ENCODE measurements at places on chromosomes 16 and 17. TPM values are rescaled to one million over a fixed set of nuclear protein-coding genes. Genes with fewer than 3 reads are reported as not detected.

DNA sequence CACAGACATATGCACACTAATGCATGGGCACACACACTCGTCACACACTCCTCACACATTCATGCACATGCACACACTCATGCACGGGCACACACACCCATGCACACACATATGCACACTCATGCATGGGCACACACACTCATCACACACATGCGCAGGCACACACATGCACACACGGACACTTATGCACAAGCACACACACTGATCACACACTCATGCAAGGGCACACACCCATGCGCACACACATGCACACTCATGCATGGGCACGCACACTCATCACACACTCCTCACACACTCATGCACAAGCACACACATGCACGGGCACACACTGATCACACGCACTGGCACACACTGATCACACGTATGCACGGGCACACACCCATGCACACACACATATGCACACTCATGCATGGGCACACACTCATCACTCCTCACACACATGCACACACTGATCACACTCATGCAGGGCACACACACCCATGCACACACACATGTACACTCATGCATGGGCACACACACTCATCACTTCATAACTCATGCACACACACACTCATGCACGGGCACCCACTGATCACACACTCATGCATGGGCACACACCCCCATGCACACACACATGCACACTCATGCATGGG, 16.1 kb downstream of the ADGRG1 start:
- no peak overlapping the region for H3K4me3 ChIP-seq
- peak overlapping the region; percentile 86 for H3K27ac ChIP-seq
- no peaks in the 10 kb centered on the region for H3K36me3 ChIP-seq
- H3K4me1 ChIP-seq = peaks cover 56% of the 10 kb centered on the region
- H3K27me3 ChIP-seq = no peaks in the 10 kb centered on the region
- no peak for DNase-seq

- H3K27me3 ChIP-seq = no peaks in the 10 kb centered on the region
- H3K4me1 ChIP-seq = peaks cover 20% of the 10 kb centered on the region
- H3K4me3 ChIP-seq = peak within 1 kb of the TSS; percentile 83
- H3K27ac ChIP-seq = peak within 1 kb of the TSS; percentile 85
- DNase-seq = peak; percentile 93
Measured at GRCh38 chr17:70168977-70169708, at the start of gene KCNJ2. KCNJ2 (plus strand) TSS chr17:70169532; CDS start chr17:70175040, 5,508 bp downstream.

- no peaks in the 10 kb centered on the region for H3K27me3 ChIP-seq
- peak; percentile 83 for DNase-seq
- H3K4me3 ChIP-seq = peak overlapping the region; percentile 21
- peaks cover 2% of the 10 kb centered on the region for H3K36me3 ChIP-seq
Measured at GRCh38 chr16:87487361-87487924, 5.4 kb downstream of the ZCCHC14 start.

The KIF2B gene
- total RNA-seq = not detected

DNA sequence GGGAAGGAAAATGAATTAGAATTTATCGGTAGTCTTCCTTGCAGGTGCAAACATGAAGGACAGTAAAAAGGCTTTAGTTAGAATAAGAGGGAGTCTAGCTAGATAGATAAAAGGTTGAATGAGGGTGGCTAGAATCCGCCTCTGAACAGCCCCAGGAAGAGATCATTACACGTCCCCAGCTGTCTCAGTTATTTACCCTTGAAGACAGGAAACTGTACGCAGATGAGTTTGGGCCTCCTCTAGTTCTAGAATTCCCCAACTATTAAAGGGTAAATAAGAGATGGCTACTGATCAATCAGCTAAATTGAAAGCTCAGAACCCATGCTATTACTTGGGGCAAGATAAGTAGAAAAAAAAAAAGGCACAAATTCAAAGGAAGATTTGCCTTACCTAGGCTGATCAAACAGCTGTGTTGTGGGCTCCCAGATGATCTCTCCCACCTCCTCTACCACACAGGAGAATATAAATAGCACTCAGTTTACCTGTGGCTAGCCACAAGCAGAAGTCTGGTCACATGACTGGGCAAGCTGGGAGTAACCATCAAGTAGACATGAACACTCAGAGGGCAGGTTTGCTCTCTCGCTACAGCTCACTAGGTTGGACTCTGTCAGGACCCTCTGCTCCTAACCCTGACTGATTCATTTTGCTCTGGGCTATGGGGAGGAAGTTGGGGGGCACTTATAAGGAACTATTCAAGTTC, 17.0 kb downstream of the FAM117A start:
- no peak for DNase-seq
- H3K4me3 ChIP-seq = no peak overlapping the region
- H3K27ac ChIP-seq = peak overlapping the region; percentile 59
- no peaks in the 10 kb centered on the region for H3K27me3 ChIP-seq

DNA sequence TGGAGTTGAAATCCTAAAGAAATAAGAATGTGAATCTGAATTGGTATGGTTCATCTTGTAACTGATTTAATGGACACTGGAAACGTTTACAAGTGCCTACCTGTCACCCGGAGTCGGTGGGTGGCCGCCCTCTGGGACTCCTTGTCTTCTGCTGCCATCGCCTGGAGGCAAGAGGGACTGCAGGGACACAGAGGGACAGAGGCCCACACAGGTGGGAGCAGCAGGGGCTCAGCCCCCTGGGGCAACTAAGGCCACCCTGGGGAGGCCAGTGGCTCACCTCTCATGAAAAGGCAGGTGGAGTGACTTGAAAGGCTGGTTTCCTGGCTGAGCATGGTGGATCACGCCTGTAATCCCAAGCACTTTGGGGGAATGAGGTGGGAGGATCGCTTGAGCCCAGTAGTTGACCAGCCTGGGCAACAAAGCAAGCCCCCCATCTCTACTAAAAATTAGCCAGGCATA, 23.2 kb downstream of the TMEM92 start:
- DNase-seq = peak; percentile 86
- H3K36me3 ChIP-seq = no peaks in the 10 kb centered on the region
- H3K27ac ChIP-seq = no peak overlapping the region

The ZNF778 gene
- 15.1 TPM for total RNA-seq

DNA sequence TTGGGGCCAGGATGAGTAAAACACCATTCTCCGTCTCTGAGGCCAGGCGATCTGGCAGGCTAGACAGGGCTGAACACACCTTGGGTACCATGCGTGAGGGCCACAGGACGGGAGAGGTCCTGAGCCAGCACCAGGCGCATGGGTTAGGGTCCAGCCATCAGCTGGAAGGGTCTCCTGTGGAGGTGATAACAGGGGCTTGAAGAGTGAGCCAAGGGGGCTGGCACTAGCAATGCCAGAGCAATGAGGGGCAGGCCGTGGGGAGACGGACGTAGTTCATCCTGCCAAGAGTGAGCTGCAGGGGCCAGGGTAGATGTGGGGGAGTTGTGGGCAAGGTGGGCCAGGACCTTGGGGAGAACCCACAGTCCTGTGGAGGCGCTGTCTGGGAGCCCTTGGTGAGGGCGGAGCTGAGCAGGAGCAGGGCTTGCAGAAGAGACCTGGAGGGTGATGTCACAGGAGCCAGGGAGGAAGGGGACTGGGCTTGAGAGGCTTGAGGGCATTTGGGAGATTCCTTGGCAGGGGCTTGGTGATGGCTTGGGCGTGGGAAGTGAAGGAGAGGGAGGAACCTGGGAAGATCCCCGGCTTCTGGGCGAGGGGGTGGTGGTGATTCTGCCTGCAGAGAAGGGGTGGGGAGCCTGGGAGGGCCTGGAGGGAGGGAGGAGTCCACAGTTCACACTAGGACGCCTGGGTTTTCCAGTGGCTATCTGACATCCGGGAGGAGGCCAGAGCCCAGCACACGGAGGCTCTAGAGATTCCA, 6.3 kb upstream of the NPTX1 start:
- H3K27me3 ChIP-seq = peaks cover 48% of the 10 kb centered on the region
- H3K36me3 ChIP-seq = no peaks in the 10 kb centered on the region

The CDYL2 gene
- 9.1 TPM for total RNA-seq

DNA sequence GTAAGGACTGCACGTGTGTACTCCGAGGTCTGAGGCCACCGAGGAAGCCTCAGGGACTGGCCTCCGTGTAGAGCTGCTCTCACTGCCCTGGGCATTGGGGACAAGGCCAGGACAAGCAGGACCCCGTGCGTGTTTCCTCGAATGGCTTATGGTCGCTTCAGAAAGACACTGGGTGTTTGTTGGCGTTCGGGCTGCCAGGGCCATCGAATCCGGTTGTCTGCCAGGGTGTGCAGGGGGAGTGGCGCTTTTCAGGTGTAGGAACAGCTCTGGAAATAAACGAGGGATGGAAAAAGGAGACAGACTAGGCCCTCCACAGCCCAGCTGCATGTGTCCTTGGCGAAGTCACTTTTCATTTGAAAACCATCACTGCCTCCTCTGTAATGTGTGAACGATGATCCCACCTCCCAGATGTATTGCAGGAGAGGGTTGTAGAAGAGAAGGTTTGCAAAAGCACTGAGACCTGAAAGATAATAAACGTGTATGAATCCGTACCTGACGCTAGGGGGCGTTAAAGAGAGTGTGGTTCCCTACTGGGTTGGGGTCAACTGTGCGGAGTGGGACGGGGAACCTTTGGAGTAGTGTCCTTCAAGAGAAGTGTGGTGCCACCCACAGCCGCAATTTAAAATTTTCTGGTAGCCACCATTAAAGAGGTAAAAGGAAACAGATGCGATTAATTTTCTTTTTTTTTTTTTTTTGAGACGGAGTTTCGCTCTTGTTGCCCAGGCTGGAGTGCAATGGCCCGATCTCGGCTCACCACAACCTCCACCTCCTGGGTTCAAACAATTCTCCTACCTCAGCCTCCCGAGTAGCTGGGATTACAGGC, 2.1 kb upstream of the ZSCAN10 start:
- DNase-seq = no peak
- H3K36me3 ChIP-seq = no peaks in the 10 kb centered on the region
- H3K4me1 ChIP-seq = peaks cover 25% of the 10 kb centered on the region
- peak overlapping the region; percentile 74 for H3K27ac ChIP-seq
- no peaks in the 10 kb centered on the region for H3K27me3 ChIP-seq

GRCh38 chr17:75917141-75917916, 12.6 kb upstream of the MRPL38 start:
- H3K36me3 ChIP-seq = peaks cover 21% of the 10 kb centered on the region
- DNase-seq = no peak
- no peak overlapping the region for H3K4me3 ChIP-seq
- no peaks in the 10 kb centered on the region for H3K4me1 ChIP-seq

The PYDC1 gene
- not detected for total RNA-seq

- no peaks in the 10 kb centered on the region for H3K36me3 ChIP-seq
- peaks cover 48% of the 10 kb centered on the region for H3K4me1 ChIP-seq
- H3K27ac ChIP-seq = peak overlapping the region; percentile 94
- peak; percentile 74 for DNase-seq
- H3K27me3 ChIP-seq = no peaks in the 10 kb centered on the region
Measured at GRCh38 chr17:57085448-57086068, 512 bp downstream of the AKAP1 start.

GRCh38 chr17:51322390-51323029, 62.2 kb downstream of the UTP18 start:
- H3K4me1 ChIP-seq = no peaks in the 10 kb centered on the region
- no peak for DNase-seq
- no peak overlapping the region for H3K27ac ChIP-seq
- no peaks in the 10 kb centered on the region for H3K27me3 ChIP-seq
- no peaks in the 10 kb centered on the region for H3K36me3 ChIP-seq

GRCh38 chr17:47131761-47132160, 57.3 kb downstream of the CDC27 start:
- no peak overlapping the region for H3K4me3 ChIP-seq
- no peaks in the 10 kb centered on the region for H3K4me1 ChIP-seq
- H3K27me3 ChIP-seq = no peaks in the 10 kb centered on the region
- no peak overlapping the region for H3K27ac ChIP-seq

DNA sequence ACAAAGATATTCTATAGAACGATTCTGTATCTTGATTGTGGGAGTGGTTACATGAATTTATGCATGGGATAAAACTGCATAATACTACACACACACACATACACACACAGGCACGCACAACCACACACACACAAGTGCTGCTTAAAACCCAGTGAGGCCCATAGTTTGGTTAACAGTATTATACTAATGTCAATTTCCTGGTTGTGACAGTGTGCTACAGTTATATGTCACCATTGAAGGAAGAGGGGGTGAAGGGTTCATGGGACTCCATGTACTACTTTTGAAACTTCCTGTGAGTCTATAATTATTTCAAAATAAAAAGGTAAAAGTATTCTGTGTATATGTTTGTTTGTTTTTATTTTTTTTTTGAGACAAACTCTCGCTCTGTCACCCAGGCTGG, 8.1 kb downstream of the ZC3H7A start:
- no peak for DNase-seq
- no peaks in the 10 kb centered on the region for H3K36me3 ChIP-seq
- H3K27ac ChIP-seq = peak overlapping the region; percentile 42
- no peak overlapping the region for H3K4me3 ChIP-seq
- no peaks in the 10 kb centered on the region for H3K27me3 ChIP-seq

DNA sequence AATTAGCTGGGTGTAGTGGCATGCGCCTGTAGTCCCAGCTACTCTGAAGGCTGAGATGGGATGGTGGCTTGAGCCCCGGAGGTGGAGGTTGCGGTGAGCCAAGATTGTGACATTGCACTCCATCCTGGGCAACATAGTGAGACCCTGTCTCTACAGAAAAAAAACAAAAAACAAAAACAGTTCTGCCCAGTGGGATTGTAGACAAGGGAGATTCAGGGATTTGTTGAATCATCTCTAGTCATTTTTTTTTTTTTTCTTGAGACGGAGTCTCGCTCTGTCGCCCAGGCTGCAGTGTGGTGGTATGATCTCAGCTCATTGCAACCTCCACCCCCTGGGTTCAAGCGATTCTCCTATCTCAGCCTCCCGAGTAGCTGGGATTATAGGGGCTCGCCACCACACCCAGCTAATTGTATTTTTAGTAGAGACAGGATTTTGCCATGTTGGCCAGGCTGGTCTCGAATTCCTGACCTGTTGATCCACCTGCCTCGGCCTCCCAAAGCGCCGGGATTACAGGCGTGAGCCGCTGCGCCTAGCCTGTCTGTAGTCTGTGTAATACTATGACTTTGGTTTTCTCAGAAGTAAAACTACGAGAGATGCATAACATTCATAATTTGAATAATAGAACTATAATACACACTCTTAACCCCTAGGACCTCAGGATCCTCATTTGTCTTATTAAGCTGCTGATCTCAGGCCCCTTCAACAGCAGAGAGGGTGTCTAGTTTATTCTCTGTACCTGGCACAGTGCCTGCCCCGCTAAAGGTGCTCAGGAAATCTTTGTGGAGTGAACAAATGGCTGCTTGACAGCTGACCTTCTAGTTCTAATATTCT, 1.4 kb downstream of the TEN1 start:
- peak overlapping the region; percentile 68 for H3K4me3 ChIP-seq
- H3K27me3 ChIP-seq = no peaks in the 10 kb centered on the region
- H3K27ac ChIP-seq = peak overlapping the region; percentile 99
- H3K36me3 ChIP-seq = no peaks in the 10 kb centered on the region

The CA4 gene
- total RNA-seq = 7.3 TPM

GRCh38 chr16:57240851-57241250, 4.2 kb upstream of the ARL2BP start:
- no peak overlapping the region for H3K27ac ChIP-seq
- peaks cover 5% of the 10 kb centered on the region for H3K4me1 ChIP-seq
- no peaks in the 10 kb centered on the region for H3K27me3 ChIP-seq
- H3K4me3 ChIP-seq = no peak overlapping the region

DNA sequence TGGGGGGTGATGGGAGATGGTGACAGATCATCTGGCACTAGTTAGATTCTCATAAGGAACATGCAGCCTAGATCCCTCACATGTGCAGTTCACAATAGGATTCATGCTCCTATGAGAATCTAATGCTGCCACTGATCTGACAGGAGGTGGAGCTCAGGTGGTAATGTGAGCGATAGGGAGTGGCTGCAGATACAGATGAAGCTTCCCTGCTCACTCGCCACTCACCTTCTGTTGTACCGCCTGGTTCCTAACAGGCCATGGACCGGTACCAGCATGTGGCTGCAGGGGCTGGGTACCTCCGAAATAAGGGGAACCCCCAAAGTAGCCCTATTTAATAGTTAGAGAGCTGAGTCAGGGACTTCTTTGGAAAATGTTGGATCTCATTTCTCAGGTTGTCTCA, 60.4 kb downstream of the GPRC5B start:
- H3K27me3 ChIP-seq = no peaks in the 10 kb centered on the region
- no peak for DNase-seq
- H3K4me3 ChIP-seq = no peak overlapping the region
- no peaks in the 10 kb centered on the region for H3K4me1 ChIP-seq
